M059J (cell line): ENCODE measurements at places on chromosomes 6 and 20. TPM values are rescaled to one million over a fixed set of nuclear protein-coding genes. Genes with fewer than 3 reads are reported as not detected.

Gene COL11A2
- 0.02 TPM in 1 of 2 replicates, not detected in the other for total RNA-seq

DNA sequence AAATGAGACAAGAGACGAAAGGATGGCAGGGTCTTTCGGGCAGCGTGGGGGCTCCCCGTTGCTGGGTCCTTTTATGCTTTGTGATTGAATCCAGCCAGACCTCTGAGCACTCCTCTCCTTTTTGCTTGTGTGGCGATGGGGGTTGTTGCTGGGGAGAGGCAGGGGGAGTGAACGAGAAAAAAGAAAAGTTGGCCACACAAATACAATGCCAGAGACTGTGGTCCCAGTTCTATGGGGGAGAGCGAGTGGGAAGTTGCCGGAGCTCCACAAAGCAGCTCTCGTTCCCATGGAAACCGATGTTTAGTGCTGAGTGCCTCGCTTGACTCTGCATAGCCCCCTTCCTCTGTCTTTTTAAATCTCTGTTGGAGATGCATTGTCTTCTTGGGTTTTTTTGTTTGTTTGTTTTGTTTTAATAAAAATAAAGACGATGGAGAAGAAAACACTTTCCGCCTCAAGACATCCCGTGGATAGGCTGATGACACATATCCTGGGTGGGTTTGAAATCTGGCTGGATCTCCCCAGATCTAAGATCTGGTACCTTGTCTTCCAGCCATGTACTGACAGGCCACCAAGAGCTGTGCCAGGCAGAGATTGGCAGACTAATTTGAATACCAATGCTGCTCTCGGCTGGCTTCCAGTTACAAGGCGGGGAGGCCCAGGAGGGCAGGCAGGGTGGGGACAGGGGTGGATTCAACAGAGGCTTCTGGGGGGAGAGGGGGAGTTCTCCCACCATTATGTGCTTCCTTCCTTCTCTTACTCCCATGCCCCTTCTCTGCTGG is 529.3 kb downstream of the QKI start:
- DNase-seq: peak; percentile 33

Gene DOK5
- total RNA-seq: not detected in 2 replicates

DNA sequence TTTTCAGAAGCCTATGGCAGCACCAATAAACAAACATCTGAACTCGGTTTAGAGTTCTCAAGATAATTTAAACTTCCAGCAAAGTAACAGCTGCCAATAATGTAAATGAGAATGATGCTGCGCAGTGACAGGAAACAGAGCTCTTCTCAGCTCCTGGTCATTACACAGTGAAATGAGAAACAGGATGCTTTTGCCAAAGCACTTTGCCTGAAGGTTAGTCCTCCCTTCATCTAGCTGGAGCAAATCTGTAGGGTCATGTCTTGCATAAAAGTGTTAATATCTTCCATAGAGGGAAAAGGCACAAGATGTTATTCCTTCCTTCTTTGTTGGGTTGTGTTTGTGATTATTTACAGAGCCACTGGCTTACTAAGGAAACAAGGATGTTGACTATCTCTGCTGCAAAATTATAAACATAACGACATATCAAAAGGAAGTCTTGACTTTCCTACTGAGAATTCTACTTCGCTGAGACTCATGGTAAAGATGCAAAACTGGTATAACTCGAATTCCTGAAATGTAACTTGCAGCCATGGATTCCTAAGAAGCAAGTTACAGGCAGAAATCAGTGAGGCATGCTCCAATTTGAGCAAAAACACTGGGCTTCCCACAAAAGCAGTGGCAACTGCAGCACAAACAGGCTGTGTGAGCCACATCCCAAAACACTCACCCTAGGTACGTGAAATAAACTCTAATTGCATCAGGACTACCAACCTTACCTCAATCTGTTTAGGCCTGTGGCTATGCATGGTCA is 102.5 kb upstream of the BEND6 start:
- peak; percentile 56 for DNase-seq

Gene LINC00237
- not detected in 2 replicates for total RNA-seq

DNA sequence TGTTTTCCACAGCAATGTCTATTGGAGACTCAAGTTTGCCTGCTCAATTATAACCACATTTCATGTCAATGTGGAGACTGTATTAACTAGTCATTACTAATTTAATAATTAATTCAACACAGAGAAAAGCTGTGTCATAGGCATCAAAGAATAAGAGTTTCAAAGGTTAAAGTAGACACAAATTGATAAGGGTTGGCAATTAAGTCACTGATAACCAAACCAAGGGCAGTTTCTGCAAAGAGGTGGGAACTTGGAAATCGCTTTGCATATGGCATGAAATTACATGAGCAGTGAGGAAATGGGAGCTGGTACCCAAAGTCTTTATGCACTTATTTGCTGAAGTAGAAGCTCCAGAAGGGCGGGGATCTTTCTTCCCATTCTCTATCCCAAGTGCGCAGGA is 34.2 kb downstream of the GCLC start:
- no peak for DNase-seq

DNA sequence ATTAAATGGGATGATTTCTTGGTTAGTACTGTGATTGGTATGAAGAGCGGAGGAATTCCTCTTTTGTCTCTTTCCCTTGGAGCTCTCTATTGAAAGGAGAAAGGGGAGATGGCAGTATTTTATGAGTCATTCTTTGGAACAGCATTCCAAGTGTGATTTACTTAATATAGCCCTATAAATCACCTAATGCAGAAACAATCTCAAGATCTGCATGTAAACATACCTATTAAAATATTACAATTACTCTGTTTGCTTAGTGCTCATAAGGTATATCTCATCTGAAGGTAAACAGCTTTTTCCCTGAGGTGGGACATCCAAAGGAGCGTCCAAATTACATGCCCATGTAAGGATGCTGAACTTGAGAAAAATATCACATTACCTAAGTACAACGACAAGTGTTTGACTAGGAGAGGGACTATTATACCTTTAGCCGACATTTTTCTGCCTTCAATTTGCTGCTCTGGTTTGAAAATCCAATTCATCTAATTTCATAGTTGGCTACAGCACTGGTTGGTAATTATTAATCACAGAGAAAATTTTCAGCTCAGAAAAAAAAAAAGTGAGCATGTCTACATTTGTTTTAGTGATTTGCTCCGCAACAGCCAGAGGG is 229.0 kb downstream of the FOXC1 start:
- peak; percentile 64 for DNase-seq

GRCh38 chr20:58553166-58553696 is 38.0 kb upstream of the APCDD1L start:
- no peak for DNase-seq

- no peak for DNase-seq
Observed at GRCh38 chr6:1885576-1886011, 275.9 kb downstream of the FOXC1 start.

- no peak for DNase-seq
Observed at GRCh38 chr20:38091441-38092216, 58.1 kb downstream of the RPRD1B start.
